ENCODE measurements at places on chromosomes 16 and 17.

GRCh38 chr16:66176731-66177130 lies 189.8 kb upstream of the CDH5 start:
- no peak for DNase-seq

- no peak for DNase-seq
Measured at GRCh38 chr17:44414394-44415155, 25.1 kb upstream of the ITGA2B start.

GRCh38 chr16:12881740-12882139 lies 19.7 kb upstream of the SHISA9 start:
- DNase-seq: no peak

GRCh38 chr17:61395983-61396585 lies 3.6 kb upstream of the TBX2 start:
- no peak for DNase-seq

DNA sequence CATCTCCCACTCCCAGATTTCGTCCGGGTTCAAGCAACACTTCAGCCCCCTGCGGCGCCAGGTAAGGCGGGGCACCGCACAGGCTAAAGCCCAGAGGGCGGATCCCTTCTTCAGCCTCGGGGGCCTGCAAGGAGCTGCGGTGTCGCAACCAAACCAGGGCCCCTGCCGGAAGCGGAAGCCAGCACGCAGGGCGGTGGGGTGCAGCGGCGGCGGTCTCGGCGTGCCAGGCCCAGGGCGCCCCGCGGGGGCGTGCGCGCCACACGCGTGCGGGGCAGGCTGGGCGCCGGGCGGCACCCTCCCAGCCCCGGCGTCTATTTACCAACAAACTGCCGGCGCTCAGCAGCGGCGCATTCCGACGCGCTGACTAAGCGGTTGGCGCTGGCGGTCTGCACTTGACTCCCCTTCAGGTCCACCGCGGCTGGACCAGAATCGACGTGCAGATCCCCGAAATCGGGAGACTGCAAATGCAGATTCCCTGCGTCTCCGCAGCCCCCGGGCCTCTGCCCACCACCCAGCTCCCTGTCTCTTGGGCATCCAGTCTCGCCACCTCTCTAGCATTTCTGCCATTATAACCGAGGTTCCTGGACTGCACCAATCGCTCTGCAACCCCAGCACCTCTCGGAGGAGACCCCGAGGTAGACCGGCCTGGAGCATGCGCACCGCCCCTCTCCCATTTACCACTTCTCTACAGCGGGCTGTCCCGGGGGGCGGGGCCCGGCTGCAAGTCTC lies 421 bp upstream of the DLX4 start:
- peak; percentile 82 for DNase-seq

GRCh38 chr17:42354956-42355843 lies 33.0 kb downstream of the STAT3 start:
- DNase-seq: no peak

DNA sequence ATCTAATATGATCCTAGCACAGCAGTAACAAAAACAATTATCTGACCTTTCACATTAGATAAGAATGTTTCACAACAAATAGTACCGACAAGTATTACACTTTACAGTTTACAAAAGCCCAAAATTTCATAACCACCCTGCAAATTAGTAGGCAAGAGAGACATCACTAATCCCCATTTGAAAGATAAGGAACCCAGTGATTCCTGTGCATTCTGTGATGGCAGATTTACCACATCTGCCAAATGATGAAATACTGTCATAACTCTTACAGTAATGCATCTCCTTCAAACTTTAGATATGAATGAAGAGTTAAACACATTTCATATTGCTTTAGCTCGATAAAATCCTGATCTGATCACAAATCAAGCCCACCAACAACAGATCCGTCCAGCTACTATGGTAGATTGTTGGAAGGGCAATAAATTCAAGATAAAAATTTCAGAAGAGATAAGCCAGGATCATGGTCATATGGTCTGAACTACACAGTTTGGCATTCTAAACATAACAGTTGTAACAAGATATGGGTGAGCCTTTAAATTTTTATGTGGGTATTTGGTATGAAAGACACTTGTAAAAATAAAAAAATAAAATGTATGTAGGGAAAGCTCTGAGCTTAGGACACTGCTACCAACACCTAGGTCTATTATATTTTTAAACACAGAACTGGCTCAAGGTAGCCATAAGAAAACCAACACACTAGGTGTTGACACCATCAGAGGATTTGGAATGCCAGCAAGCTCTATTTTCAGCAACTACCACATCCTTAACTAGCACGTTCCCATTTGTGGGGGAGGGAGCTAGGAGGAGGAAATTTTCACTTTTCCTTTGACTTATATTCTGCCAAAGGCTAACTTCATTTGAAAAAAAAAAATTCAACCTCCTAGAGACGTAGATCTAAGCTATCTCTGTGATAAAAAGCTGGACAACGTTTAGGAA lies 9.3 kb downstream of the YWHAE start:
- no peak for DNase-seq

- no peak for DNase-seq
Measured at GRCh38 chr17:17051791-17052461, 9.7 kb downstream of the MPRIP start.

- DNase-seq: no peak
Measured at GRCh38 chr16:50814052-50814451, 72.2 kb downstream of the CYLD start.

DNA sequence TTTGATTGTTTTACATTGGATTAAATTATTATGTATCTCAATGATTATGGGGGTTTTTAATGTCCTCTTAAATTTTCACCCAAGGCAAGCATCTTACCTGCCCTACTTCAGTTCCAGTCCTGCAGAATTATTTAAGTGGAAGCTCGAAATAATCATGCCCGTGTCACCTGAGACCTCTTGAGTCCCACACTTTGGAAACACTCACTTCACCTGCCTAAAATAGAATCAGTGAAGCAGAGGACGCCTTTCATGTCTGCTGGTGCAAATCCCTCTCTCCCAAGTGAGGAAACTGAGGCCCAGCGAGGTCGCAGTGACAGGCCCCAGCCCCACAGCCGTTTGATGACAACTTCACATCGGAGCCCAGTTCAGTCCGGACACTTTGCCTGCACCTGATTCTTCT lies 284.6 kb downstream of the C16orf95 start:
- DNase-seq: no peak

DNA sequence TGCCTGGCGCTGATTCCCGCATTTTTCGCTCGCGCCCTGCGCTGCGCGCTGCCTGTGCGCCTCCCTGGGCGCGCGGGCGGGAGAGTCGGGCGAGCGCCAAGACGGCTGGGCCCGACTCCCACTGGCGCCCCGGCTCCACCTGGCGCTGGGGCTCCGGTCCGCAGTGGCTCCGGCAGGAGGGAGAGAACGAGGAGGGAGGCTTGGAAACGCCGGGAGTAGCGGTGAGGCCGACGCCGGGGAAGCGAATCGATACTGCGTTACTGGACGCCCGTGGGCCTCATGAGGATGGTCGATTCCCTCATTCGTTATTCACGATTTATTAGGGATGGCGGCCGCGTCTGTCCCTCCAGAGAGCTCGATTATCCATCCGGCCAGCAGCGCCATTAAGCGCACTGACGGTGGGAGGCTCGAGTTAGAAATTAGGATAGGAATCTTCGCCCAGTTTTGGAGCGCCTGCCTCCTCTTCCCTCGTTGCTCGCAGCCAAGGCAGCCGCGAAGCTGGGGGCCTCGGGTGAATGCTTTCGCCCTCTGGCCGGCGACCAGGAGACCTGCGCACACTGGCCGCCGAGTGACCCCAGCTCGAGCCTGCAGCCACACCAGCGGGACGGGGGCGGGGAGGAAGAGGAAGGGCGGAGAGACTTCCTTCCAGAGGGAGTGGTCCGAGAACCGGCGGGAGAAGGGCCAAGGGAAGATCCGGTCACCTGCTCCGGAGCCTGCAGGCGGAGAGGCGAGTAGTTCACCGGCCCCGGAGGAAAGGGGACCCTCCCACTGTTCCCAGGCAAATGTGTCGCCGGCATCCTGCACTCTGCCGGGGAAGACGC lies 1.3 kb upstream of the PCGF2 start:
- no peak for DNase-seq

GRCh38 chr17:27240802-27241155 lies 53.1 kb upstream of the WSB1 start:
- DNase-seq: no peak

DNA sequence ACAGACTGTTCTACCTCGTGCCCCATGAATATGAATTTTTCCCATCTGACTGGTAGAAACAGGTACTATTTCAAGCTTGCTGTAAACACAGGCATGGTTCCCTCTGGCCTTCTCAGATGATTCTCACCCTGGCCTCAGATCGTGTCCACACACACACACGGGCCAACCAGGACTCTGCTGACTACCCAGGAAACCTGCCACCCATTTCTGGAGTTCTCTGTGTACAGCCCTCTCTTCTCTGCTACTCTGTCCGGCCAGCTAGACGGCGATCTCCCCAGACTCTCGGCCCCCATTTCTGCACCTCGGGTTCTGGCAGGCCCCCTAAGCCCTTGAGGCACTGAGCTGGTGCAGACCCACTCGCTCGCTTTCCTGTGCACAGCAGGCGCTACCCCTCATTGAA lies 31.2 kb downstream of the RPA1 start:
- no peak for DNase-seq

DNA sequence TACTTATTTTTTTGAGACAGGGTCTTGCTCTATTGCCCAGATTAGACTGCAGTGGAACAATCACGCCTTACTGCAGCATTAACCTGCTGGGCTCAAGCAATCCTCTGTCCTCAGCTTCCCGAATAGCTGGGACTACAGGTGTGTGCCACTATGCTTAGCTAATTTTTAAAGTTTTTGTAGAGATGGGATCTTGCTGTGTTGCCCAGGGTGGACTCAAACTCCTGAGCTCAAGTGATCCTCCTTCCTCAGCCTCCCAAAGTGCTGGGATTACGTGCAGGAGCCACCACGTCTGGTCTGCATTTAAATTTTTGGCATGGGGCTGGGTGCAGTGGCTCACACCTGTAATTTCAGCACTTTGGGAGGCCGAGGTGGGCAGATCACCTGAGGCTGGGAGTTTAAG lies 41.0 kb upstream of the INTS2 start:
- DNase-seq: no peak

DNA sequence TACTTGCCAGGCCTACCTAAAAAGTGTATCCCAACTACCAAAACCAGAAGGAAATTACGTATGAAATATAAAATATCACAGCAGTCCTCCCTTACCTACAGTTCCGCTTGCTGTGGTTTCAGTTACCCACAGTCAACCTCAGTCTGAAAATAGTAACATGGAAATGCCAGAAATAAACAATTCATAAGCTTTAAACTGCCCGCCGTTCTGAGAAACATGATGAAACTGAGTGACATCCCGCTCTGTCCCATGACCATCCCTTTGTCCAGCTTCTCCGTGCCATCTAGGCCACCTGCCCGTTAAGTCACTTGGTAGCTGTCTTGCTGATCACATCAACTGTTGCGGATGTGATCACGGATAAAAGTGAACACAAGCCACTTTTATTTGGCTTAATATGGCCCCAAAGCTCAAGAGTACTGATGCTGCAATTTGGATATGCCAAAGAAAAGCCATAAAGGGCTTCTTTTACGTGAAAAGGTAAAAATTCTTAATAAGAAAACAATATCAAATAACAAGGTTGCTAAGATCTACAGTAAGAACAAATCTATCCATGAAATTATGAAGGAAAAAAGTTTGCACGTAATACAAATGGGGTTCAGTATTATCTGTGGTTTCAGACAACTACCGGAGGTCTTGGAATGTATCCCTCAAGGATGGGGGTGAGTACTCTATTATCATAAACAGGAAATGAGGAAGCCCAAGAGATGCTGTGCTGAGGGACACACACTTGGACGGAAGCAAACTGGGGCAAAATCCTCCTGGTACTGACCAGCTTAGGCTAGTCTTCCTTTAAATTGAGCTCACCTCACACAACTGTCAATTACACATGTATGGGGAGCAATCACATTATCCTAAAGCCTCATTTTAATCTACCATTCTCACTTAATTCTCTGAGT lies 8.2 kb downstream of the USP22 start:
- no peak for DNase-seq

- no peak for DNase-seq
Measured at GRCh38 chr17:29341726-29342125, 47.8 kb upstream of the NUFIP2 start.

GRCh38 chr17:44829523-44830358 lies at the start of gene GJC1:
Gene GJC1 (minus strand): TSS chr17:44830287. CDS start chr17:44805817, 24,470 bp downstream.
- DNase-seq: peak; percentile 34

DNA sequence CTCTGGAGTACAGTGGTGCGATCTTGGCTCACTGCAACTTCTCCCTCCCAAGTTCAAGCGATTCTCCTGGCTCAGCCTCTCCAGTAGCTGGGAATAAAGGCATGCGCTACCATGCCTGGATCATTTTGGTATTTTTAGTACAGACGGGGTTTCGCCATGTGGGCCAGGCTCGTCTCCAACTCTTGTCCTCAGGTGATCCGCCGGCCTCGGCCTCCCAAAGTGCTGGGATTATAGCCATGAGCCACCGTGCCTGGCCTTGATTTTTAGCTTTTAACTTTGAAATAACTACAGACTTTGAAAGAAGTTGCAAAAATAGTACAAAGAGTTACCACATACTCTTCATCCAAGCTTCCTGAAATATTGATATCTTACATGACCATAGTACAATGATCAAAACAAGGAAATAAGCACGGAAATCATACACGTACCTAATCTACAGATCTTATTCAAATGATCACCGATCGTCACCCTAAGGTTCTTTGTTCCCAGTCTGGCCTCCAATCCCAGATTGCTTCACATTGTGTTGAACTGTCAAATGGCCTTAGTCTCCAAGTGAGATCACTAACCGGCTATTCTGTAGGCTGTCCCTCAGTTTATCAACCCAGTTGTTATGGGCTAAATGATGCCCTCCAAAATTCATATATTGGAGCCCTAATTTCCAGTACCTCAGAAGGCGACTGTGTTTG lies 18.4 kb downstream of the NPIPA1 start:
- DNase-seq: no peak

DNA sequence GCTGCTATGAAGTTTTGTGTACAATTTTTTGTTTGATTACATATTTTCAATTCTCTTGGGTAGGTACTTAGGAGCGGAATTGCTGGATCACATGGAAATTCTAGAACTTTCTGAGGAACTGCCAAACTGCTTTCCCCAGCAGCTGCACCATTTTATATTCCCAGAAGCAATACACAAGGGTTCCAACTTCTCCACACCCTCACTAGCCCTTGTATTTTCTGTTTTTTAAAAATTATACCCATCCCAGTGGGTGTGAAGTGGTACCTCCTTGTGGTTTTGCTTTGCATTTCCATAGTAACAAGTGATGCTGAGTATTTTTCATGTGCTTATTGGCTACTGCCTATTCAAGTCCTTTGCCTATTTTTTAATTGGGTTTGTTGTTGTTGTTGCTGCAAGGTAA lies 20.9 kb downstream of the NACA2 start:
- DNase-seq: no peak
